ENCODE measurements at places on chromosomes 5 and 9. TPM values are rescaled to one million over a fixed set of nuclear protein-coding genes. Genes with fewer than 3 reads are reported as not detected.

- no peaks in the 10 kb centered on the region for H3K27me3 ChIP-seq
- H3K36me3 ChIP-seq, result no peaks in the 10 kb centered on the region
- no peaks in the 10 kb centered on the region for H3K4me1 ChIP-seq
- no peak overlapping the region for H3K4me3 ChIP-seq
These were observed 14.4 kb upstream of the GADD45G start for GRCh38 chr9:89590415-89590814.

SH3RF2 gene
- total RNA-seq, result 11.5 TPM

DNA sequence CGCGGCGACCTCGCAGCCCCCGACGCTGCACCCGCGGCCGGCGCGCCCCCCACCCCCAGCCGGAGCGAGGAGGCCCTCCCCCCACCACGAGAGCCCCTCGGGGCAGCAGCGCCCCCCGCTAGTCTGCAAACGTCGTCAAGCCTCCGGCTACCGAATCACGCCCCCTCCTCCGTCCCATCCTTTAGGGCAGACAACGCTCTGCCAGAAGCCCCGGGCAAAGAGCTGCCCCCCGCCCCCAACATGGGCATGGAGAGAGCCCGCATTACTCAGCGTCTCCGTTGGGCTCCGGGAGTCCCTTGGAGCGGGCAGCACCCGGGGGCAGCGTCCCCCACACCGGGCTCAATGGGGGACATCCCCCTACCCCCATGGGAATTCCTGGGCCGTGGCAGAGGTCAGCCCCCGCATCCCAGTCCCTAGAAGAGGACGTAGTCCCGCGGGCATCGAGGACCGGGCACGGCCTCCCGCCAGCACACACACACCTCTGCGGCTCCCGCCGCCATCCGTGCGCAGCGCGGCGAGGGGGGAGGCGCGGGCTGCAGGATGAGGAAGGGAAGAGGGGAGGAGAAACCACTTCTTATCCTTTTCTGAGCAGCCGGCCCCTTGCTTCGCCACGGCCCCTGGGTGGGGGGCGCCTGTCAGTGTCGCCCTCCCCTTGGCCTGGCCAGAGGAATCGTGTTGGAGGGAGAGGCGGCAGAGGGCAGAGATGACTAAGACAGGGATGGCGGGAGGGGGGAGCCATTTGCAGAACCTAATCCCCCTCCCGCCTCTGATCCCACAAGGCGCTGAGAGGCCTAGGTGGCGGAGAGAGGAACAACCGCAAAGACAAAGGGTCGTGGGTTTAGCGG, 750 bp downstream of the DNM1 start:
- DNase-seq, result no peak
- H3K27me3 ChIP-seq, result peaks cover 24% of the 10 kb centered on the region
- peaks cover 10% of the 10 kb centered on the region for H3K4me1 ChIP-seq
- peak overlapping the region; percentile 68 for H3K4me3 ChIP-seq
- H3K36me3 ChIP-seq, result no peaks in the 10 kb centered on the region

DNA sequence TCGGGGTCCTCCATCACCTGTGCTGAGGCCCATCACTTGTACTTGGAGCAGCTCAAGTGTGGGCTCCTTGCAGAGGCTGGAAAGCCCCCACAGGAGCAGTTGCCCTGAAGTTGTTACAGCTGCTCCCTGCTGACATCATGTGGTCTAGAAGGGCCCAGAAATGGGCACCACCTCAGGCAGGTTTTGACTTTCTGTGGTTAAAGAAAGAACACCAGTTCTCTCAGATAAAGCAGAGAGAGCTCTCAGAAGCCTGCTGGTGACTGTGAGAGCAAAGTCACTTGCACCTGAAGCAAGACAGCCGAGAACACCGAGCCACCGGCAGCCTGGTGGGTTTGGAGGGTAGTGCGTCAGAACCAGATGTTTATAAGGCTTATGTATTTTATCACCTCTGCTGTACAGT, 70.4 kb downstream of the MVB12B start:
- peaks cover 70% of the 10 kb centered on the region for H3K36me3 ChIP-seq
- no peak for DNase-seq
- H3K4me1 ChIP-seq, result peaks cover 60% of the 10 kb centered on the region
- no peaks in the 10 kb centered on the region for H3K27me3 ChIP-seq

FAXDC2 gene
- total RNA-seq, result 72.7 TPM

IL5 gene
- not detected for total RNA-seq

DNA sequence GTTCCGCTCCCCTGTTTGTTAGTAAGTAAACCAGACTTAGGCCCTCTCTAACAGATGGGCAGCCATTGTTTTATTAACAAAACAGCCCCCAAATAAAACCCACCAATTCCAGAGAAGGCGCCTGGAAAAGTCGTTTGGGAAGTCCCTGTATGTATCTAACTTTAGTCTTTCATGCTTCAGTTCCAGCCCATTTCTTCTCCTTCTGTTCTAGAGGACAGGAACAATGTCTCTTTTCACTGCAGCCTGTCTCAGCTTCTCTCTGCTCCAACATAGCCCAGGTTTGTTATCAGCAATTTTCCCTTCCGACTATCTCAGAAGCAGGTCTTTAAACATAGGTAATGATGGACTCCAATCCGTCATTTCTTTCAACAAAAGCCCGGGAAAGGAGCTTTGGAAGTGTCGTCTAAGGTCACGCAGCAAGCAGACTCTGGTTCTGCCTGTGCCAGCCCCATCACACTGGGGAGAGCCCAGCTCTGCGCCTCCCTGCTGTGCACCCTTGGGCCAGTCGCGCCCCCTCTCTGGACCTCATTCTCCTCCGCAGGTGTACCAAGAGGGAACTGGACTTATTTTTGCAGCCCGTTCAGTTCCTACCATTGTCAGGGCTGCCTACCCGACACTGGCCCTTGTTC, 9.6 kb upstream of the AKNA start:
- H3K27ac ChIP-seq, result peak overlapping the region; percentile 92
- DNase-seq, result no peak

DNM1 gene
- 8.8 TPM for total RNA-seq

PCDHGC3 gene
- total RNA-seq, result 82.4 TPM

DNA sequence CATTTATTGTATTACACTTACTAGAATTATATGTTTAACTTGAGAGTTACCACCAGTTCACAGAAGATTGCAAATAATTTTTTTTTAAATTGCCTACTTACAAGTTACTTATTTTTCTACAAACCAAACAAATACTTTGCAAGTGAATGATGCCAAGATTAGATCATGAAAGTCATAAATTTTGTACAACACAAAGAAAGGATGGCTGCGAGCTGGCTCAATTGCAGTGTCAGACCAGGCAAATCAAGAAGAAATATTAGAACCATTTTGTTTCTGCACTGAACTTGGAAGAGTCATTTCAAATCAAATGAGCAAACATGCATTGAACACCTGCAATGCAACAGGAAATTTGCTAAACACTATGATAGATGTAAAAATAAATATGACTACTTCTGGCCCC, 97.3 kb downstream of the PLCXD3 start:
- H3K4me3 ChIP-seq, result no peak overlapping the region
- no peaks in the 10 kb centered on the region for H3K36me3 ChIP-seq
- no peak for DNase-seq
- H3K27ac ChIP-seq, result no peak overlapping the region
- H3K4me1 ChIP-seq, result no peaks in the 10 kb centered on the region

GRCh38 chr9:132827366-132827765, 50.7 kb downstream of the AK8 start:
- H3K27ac ChIP-seq, result no peak overlapping the region
- H3K4me3 ChIP-seq, result no peak overlapping the region
- DNase-seq, result no peak

DNA sequence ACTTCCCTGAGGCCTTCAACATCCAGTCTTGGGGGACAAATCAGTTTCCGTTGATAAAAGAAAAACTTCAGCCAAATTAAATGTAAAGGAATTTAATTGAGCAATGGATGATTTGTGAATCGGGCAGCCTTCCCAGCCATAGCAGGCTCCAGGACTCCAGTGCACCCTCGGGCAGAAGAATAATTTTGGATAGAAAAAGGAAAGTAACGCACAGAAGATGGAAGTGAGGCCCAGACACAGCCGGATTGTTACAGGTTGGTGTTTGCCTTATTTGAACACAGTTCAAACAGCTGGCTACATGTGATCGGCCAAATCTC, 19.1 kb downstream of the MRPL36 start:
- no peaks in the 10 kb centered on the region for H3K4me1 ChIP-seq
- peaks cover 4% of the 10 kb centered on the region for H3K27me3 ChIP-seq
- no peak overlapping the region for H3K27ac ChIP-seq
- H3K36me3 ChIP-seq, result no peaks in the 10 kb centered on the region

- no peaks in the 10 kb centered on the region for H3K27me3 ChIP-seq
- H3K4me3 ChIP-seq, result no peak overlapping the region
- H3K36me3 ChIP-seq, result no peaks in the 10 kb centered on the region
- DNase-seq, result no peak
- H3K4me1 ChIP-seq, result no peaks in the 10 kb centered on the region
These were observed 109.8 kb upstream of the NMUR2 start for GRCh38 chr5:152514827-152515397.

- no peak overlapping the region for H3K4me3 ChIP-seq
- peaks cover 100% of the 10 kb centered on the region for H3K36me3 ChIP-seq
- H3K4me1 ChIP-seq, result no peaks in the 10 kb centered on the region
- DNase-seq, result no peak
- no peak overlapping the region for H3K27ac ChIP-seq
These were observed 16.3 kb upstream of the MAML1 start for GRCh38 chr5:179716286-179716685.
